ENCODE measurements at places on chromosomes 12 and 14. TPM values are rescaled to one million over a fixed set of nuclear protein-coding genes. Genes with fewer than 3 reads are reported as not detected.

DNA sequence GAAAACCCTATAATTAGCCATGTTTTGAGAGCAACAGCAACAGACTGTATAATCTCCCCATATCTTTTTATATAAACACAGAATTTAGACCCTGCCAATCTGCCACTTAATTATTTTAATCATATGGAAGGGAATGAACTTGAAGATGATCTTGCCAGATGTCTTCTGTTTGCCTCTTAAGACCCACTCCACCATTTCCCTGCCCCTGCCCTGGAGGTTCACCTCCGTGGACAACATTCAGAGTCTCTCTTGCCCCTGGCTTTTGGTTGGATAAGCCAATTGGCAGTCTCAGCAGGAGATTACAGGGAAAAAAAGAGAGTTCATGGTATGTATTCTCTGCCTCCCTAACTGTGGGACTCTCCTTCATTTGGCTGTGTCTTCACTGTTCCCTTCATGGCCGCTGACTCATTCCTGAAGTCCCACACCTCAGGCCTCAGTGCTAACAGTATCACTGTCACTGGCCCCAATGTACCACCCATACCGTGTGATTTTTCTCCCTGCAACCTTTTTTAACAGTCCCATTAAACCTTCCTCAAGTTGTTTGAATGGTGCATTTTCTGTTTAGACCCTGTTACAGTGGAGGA is 184.8 kb downstream of the PIK3C2G start:
- no peaks in the 10 kb centered on the region for H3K27me3 ChIP-seq
- no peaks in the 10 kb centered on the region for H3K4me1 ChIP-seq
- no peaks in the 10 kb centered on the region for H3K36me3 ChIP-seq
- H3K27ac ChIP-seq = no peak overlapping the region
- no peak for DNase-seq

DNA sequence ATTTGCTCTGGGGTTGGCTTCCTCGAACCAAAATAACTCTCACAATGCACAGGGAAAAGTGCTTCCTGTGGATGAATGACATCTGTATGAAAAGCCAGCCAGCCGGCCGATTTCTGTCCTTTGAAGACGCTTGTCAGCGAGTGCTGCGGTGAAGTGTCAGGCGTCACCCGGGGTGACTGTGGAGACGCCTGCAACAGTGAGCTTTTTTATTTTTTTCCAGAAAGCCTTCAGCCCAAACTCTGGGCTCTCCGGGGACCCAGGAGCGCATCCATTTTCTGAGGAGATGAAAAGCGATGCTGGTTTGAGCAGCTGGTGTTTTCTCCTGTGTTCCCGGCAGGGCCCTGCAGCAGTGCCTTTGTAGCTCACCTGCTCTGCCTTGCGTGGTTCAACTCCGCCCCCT is 147.9 kb upstream of the MYL2 start:
- H3K27ac ChIP-seq = no peak overlapping the region
- no peak overlapping the region for H3K4me3 ChIP-seq
- peak; percentile 45 for DNase-seq
- no peaks in the 10 kb centered on the region for H3K27me3 ChIP-seq
- H3K4me1 ChIP-seq = peaks cover 14% of the 10 kb centered on the region
- H3K36me3 ChIP-seq = no peaks in the 10 kb centered on the region

- no peak for DNase-seq
- no peak overlapping the region for H3K27ac ChIP-seq
- H3K4me1 ChIP-seq = peaks cover 3% of the 10 kb centered on the region
- no peaks in the 10 kb centered on the region for H3K36me3 ChIP-seq
Observed at GRCh38 chr14:34171431-34172172, 220.7 kb upstream of the EGLN3 start.

GRCh38 chr14:91417983-91418386 is 365 bp upstream of the CCDC88C start:
- H3K4me1 ChIP-seq = peaks cover 34% of the 10 kb centered on the region
- peaks cover 2% of the 10 kb centered on the region for H3K27me3 ChIP-seq

DNA sequence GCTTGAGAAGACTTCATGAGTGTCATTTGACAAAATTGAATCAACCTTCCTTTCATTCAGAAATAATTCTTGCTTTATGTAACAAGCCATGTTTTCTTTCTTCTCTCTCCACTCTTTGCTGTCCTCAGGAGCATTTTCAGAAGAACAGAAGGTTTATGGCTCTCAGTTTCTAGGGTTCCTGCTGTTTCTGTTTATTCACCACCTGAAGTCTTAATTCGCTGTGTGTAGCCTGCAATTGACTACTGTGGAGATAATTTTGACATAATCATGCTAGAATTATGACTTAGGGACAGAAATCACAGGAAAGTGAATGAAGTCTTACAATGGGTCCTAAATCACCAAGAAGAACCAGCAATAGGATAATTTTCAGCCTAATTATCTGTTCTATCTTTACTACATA is 7.2 kb upstream of the PLEKHG7 start:
- no peak overlapping the region for H3K27ac ChIP-seq
- H3K27me3 ChIP-seq = no peaks in the 10 kb centered on the region
- H3K4me3 ChIP-seq = no peak overlapping the region
- H3K36me3 ChIP-seq = no peaks in the 10 kb centered on the region
- H3K4me1 ChIP-seq = peaks cover 2% of the 10 kb centered on the region

DNA sequence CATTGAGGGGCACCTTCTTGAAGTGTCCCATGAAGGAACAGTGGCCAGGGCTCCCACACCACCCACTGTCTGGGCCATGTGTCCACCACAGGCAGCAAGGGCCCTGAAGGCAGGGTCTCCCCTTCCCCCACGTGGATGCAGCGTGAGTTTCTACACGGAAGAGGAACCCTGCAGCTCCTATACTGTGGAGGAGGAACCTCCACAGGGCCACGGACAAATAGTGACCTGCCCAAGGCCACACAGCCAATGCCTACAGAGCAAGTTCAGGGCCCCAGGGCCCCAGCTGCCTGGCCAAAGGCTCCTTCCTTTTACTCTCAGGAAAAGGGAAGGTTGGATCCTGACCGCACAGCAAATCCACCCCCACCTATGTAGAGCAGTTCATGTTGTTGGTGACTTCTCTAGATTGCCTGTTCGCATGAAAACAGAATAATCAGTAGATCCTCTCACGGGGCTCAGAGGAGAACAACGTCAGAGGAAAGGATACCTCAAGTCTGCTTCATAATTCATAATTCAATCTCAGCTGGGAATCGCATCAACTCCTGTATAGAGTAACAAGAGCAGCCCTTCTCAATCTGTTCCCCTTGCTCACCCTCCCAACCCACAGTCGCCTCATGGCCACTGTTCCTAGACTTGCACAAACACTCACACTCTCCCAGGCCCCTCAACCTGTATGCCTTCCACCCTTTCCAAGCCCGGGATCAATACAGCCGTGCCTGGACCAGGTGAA is 11.1 kb upstream of the KRT73 start:
- no peaks in the 10 kb centered on the region for H3K36me3 ChIP-seq
- H3K27me3 ChIP-seq = no peaks in the 10 kb centered on the region

- no peaks in the 10 kb centered on the region for H3K4me1 ChIP-seq
- no peaks in the 10 kb centered on the region for H3K36me3 ChIP-seq
- no peak overlapping the region for H3K27ac ChIP-seq
- H3K4me3 ChIP-seq = no peak overlapping the region
- H3K27me3 ChIP-seq = no peaks in the 10 kb centered on the region
Observed at GRCh38 chr12:14846042-14846587, 2.8 kb upstream of the ART4 start.

- no peak for DNase-seq
- H3K4me1 ChIP-seq = no peaks in the 10 kb centered on the region
- H3K27ac ChIP-seq = no peak overlapping the region
- no peak overlapping the region for H3K4me3 ChIP-seq
Observed at GRCh38 chr12:78191611-78192010, 360.9 kb downstream of the NAV3 start.

DNA sequence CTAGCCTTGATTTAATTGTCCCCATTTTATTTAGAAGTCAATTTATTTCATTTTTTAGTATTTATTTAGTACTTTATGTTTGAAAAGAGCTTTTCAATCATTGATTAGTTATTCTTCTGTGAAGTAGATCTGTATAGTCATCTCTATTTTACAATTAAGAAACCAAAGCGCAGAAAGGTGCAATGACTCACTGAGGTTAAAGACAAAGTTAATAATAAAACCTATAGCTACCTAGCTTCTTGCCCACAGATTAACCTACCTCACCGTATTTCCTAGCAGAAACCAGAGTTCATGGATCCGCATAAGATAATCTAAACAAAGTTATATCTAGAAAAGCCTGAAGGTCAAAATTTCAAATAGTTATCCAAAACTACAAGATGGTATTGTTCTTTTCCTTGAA is 176.4 kb downstream of the GRIN2B start:
- H3K4me1 ChIP-seq = no peaks in the 10 kb centered on the region
- no peak overlapping the region for H3K4me3 ChIP-seq
- no peaks in the 10 kb centered on the region for H3K27me3 ChIP-seq
- no peaks in the 10 kb centered on the region for H3K36me3 ChIP-seq
- no peak overlapping the region for H3K27ac ChIP-seq

- H3K27ac ChIP-seq = no peak overlapping the region
Observed at GRCh38 chr14:71688576-71688975, 243.7 kb upstream of the RGS6 start.

DNA sequence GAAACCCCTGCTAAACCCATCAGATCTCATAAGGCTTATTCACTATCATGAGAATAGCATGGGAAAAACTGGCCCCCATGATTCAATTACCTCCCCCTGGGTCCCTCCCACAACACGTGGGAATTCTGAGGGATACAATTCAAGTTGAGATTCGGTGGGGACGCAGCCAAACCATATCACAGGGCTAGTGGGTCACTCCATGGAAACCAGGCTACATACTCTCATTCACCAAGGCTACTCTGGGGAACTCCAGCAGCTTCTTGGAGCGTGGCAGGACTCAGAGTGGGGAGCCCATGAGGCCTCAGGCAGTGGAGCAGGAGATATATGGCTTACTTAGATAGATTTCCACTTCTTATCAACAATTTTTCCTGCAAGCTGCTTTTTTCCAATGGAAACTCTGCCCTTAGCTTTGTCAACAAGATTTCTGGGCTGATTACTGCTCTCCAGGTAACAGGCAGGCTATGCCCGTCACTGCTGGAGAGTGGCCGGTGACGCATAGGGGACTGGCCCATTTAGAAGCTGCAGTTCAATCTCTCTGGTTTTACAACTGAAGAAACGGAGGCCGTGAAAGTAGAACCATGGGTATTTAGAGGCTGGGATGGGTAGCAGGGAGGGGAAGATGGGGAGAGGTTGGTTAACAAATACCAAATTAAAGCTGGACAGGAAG is 16.5 kb downstream of the VDR start:
- H3K4me3 ChIP-seq = no peak overlapping the region
- no peak overlapping the region for H3K27ac ChIP-seq
- no peaks in the 10 kb centered on the region for H3K36me3 ChIP-seq
- no peak for DNase-seq
- peaks cover 4% of the 10 kb centered on the region for H3K4me1 ChIP-seq

GRCh38 chr12:63319936-63320633 is 169.1 kb upstream of the AVPR1A start:
- no peak for DNase-seq
- no peaks in the 10 kb centered on the region for H3K27me3 ChIP-seq
- no peak overlapping the region for H3K4me3 ChIP-seq
- no peak overlapping the region for H3K27ac ChIP-seq
- H3K36me3 ChIP-seq = no peaks in the 10 kb centered on the region

- H3K27ac ChIP-seq = no peak overlapping the region
- H3K4me1 ChIP-seq = peaks cover 3% of the 10 kb centered on the region
- H3K36me3 ChIP-seq = no peaks in the 10 kb centered on the region
- H3K4me3 ChIP-seq = no peak overlapping the region
Observed at GRCh38 chr12:128586451-128587029, 237.2 kb downstream of the SLC15A4 start.

DNA sequence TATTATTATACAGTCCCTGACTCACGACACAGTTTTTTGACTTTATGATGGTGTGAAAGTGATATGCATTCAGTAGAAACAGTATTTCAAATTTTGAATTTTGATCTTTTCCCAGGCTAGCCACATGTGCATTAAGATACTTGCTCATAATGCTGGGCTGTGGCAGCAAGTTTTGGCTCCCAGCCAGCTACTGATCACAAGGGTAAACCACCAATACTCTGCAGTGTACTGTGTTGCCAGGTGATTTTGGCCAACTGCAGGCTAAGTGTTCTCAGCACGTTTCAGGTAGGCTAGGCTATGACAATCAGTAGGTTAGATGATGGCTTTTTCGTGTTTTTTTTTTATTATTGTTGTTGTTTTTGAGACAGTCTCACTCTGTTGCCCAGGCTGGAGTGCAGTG is 69.4 kb upstream of the ACTN1 start:
- peaks cover 31% of the 10 kb centered on the region for H3K4me1 ChIP-seq
- H3K27me3 ChIP-seq = no peaks in the 10 kb centered on the region
- no peak overlapping the region for H3K4me3 ChIP-seq
- H3K27ac ChIP-seq = no peak overlapping the region

Gene FGF23
- total RNA-seq = not detected

- no peak overlapping the region for H3K4me3 ChIP-seq
- no peak overlapping the region for H3K27ac ChIP-seq
- H3K27me3 ChIP-seq = no peaks in the 10 kb centered on the region
- no peak for DNase-seq
- H3K36me3 ChIP-seq = no peaks in the 10 kb centered on the region
- no peaks in the 10 kb centered on the region for H3K4me1 ChIP-seq
Observed at GRCh38 chr14:44782775-44783238, 178.9 kb downstream of the KLHL28 start.

DNA sequence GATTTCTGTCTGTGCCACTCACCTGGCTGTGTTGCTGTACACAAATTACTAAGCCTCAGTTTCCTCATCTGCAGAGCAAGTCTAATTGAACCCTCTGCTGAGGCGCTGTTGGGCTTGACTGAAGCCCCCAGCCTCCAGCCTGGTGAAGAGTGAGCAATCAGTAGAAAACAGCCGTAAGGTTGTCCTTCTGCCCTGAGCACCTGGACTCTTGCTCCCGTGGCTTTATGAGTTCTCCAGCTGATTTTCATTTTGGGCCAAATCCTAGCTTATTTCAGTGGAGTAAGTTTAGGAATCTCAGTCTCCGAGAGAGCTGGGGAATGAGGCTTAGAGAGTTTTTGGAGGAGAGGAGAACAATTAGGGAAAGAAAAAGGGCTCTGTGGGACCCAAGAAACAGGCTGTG is 133.9 kb upstream of the EVL start:
- H3K36me3 ChIP-seq = peaks cover 28% of the 10 kb centered on the region
- no peak overlapping the region for H3K27ac ChIP-seq
- H3K27me3 ChIP-seq = no peaks in the 10 kb centered on the region
- no peak overlapping the region for H3K4me3 ChIP-seq

Gene KRT5
- 0.99 TPM for total RNA-seq

- no peak overlapping the region for H3K4me3 ChIP-seq
- H3K4me1 ChIP-seq = peaks cover 23% of the 10 kb centered on the region
- no peaks in the 10 kb centered on the region for H3K27me3 ChIP-seq
- H3K27ac ChIP-seq = no peak overlapping the region
Observed at GRCh38 chr12:130462558-130463274, 125.0 kb downstream of the PIWIL1 start.

GRCh38 chr12:66941150-66941549 is 262.3 kb upstream of the GRIP1 start:
- no peak overlapping the region for H3K27ac ChIP-seq
- no peaks in the 10 kb centered on the region for H3K27me3 ChIP-seq
- no peak for DNase-seq
- no peaks in the 10 kb centered on the region for H3K36me3 ChIP-seq

Gene AQP6
- total RNA-seq = 2.3 TPM

GRCh38 chr12:113461666-113462065 is 10.0 kb downstream of the LHX5 start:
- peaks cover 34% of the 10 kb centered on the region for H3K4me1 ChIP-seq
- peaks cover 9% of the 10 kb centered on the region for H3K36me3 ChIP-seq
- no peak overlapping the region for H3K4me3 ChIP-seq
- no peak for DNase-seq
- peaks cover 54% of the 10 kb centered on the region for H3K27me3 ChIP-seq

All from spinal cord (tissue), 10 donors.